ENCODE measurements at places on chromosomes 2 and 18. TPM values are rescaled to one million over a fixed set of nuclear protein-coding genes. Genes with fewer than 3 reads are reported as not detected.

DNA sequence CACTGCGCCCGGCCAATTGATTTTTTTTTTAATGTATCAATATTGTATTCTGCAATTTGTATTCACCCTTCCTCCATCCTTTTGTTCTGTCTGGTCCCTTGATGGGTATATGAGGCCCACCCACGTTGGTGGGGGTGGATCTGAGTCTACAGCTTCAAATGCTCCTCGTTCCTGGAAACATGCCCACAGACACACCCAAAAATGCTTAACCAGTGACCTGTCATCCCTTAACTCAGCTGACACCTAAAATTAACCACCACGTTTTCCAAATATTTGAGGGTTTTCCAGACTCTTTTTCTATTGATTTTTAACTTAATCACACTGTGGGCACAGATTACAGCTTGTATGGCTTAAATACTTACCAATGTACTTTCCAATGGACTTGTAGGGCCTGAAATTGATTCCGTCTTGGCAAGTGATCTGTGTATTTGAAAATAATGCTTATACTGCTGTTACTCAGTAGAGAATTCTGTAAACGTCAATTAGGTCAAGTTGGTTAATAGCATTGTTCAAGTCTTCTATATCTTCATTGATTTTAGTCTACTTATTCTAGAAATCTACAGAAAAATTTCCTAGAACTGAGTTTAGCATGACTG lies 34.4 kb upstream of the CYP27C1 start:
- H3K27me3 ChIP-seq = no peaks in the 10 kb centered on the region
- H3K4me3 ChIP-seq = no peak overlapping the region
- H3K36me3 ChIP-seq = peaks cover 3% of the 10 kb centered on the region

The RGPD3 gene
- total RNA-seq = 0.17 TPM

DNA sequence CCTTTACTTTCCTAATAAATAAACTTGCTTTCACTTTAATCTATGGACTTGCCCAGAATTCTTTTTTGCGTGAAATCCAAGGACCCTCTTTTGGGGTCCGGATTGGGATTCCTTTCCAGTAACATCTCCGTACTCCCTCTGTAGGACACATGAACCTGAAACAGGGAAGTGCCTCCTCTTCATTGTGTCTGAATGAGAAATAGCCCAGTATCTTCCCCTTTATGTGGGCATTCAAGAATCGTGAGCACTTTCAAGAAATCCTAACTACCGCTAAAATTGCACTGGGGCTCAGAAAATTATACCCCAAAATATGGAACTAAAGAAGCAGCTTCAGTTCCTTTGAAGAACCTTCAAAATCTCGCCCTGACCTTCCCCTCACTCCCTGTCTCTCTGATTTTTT lies 7.8 kb upstream of the POMC start:
- H3K4me3 ChIP-seq = no peak overlapping the region
- H3K27ac ChIP-seq = no peak overlapping the region
- no peaks in the 10 kb centered on the region for H3K4me1 ChIP-seq
- H3K36me3 ChIP-seq = no peaks in the 10 kb centered on the region
- DNase-seq = no peak
- peaks cover 13% of the 10 kb centered on the region for H3K27me3 ChIP-seq

GRCh38 chr2:39724828-39725144 lies 54.3 kb downstream of the THUMPD2 start:
- no peak overlapping the region for H3K27ac ChIP-seq
- H3K4me1 ChIP-seq = no peaks in the 10 kb centered on the region
- no peaks in the 10 kb centered on the region for H3K36me3 ChIP-seq
- H3K27me3 ChIP-seq = no peaks in the 10 kb centered on the region
- H3K4me3 ChIP-seq = no peak overlapping the region

GRCh38 chr2:34102339-34102738 lies 503.2 kb upstream of the FAM98A start:
- H3K27me3 ChIP-seq = no peaks in the 10 kb centered on the region
- DNase-seq = peak; percentile 65

- no peak overlapping the region for H3K27ac ChIP-seq
- H3K4me3 ChIP-seq = no peak overlapping the region
- no peak for DNase-seq
- H3K36me3 ChIP-seq = no peaks in the 10 kb centered on the region
- no peaks in the 10 kb centered on the region for H3K27me3 ChIP-seq
These were observed 137.3 kb upstream of the PTPRM start for GRCh38 chr18:7429831-7430230.

DNA sequence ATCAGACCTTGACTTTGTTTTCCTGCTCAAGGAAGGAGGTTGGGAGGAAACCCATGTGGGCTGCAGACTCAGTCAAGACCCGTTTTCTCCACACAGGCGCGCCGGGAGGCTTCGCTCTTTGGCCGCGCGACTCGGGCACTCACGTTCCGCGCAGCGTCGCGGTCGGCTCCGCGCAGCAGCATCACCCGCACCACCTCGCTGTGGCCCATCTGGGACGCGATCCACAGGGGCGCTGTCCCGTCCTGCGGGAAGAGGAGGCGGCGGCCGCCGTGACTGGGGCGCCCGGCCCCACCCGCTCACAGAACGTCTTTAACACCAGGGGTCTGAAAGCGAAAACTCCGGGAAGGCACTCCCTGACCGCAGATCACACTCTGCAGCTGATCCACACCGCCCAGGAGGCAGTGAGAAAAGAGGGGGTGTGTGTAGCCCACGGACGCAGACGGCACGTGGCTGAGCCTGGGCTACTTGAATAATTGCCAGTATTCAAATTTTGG lies 33.1 kb upstream of the NPC1 start:
- H3K36me3 ChIP-seq = no peaks in the 10 kb centered on the region
- H3K27ac ChIP-seq = no peak overlapping the region
- H3K4me3 ChIP-seq = peak overlapping the region; percentile 42
- peaks cover 2% of the 10 kb centered on the region for H3K4me1 ChIP-seq
- peak; percentile 10 for DNase-seq

GRCh38 chr2:38615237-38615636 lies 12.5 kb upstream of the HNRNPLL start:
- no peak overlapping the region for H3K4me3 ChIP-seq
- peaks cover 3% of the 10 kb centered on the region for H3K4me1 ChIP-seq
- H3K36me3 ChIP-seq = no peaks in the 10 kb centered on the region

GRCh38 chr2:215277944-215278343 lies 33.9 kb upstream of the ATIC start:
- no peaks in the 10 kb centered on the region for H3K27me3 ChIP-seq
- no peak for DNase-seq
- H3K27ac ChIP-seq = no peak overlapping the region
- H3K4me3 ChIP-seq = no peak overlapping the region

The SPOPL gene
- 15.2 TPM for total RNA-seq

The TTN gene
- total RNA-seq = 0.33 TPM

The FLACC1 gene
- 1.3 TPM for total RNA-seq

DNA sequence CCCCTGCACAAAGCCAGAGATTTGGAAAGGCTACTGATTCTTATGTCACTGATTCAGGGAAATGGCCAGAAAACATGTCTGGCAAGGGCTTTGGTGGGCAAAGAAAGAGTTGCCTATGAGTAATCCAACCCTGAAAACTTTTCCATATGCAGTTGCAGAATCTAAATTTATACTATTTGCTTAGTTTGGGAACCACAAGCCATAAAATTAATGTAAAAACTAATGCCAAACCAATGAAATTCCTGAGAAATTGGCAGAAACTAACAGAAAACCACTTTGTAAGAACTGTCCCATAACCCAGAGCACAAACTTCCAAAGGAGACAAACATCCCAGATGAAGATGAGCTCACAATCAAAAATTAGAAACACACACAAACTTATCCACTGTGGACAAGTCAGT lies 48.8 kb downstream of the TCF4 start:
- no peaks in the 10 kb centered on the region for H3K36me3 ChIP-seq
- H3K27ac ChIP-seq = no peak overlapping the region
- peak; percentile 74 for DNase-seq
- H3K27me3 ChIP-seq = no peaks in the 10 kb centered on the region
- no peaks in the 10 kb centered on the region for H3K4me1 ChIP-seq
- no peak overlapping the region for H3K4me3 ChIP-seq

DNA sequence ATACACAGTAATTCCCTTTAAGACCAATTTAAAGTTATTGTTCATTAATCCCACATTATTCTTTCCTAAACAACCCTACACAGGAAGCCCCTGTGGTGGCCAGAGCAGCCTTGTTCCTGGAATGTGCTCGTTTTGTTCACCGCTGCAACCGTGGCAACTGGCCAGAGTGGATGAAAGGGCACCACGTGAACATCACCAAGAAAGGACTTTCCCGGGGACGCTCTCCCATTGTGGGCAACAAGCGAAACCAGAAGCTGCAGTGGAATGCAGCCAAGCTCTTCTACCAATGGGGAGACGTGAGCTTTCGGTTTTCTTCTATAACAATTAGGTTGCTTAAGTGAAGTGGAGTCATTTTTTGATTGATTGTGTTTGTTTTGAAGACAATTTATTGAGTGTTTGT lies 101.0 kb downstream of the UNC80 start:
- no peaks in the 10 kb centered on the region for H3K36me3 ChIP-seq
- no peak overlapping the region for H3K4me3 ChIP-seq
- H3K27me3 ChIP-seq = no peaks in the 10 kb centered on the region
- H3K4me1 ChIP-seq = no peaks in the 10 kb centered on the region
- DNase-seq = peak; percentile 33
- no peak overlapping the region for H3K27ac ChIP-seq

DNA sequence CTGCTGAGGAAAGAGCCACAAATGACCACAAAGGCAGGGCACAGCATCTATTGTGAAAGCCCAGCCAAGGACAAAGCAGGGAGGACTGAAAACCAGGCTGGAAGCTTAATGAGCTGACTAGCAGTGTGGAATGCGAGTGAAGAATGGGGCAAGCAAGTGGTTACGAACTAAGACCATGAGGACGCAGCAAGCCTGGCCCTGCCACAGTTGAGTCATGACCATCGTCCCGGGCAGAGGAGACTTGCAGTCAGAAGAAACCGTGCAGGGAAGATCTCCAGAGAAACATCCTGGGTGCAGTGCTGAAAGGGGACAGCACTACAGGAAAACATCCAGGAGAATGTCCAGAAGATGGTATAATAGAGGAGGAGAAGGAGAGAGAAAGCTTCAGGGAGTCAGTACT lies 120.5 kb upstream of the GYPC start:
- no peak for DNase-seq
- no peaks in the 10 kb centered on the region for H3K36me3 ChIP-seq
- no peak overlapping the region for H3K4me3 ChIP-seq
- H3K27me3 ChIP-seq = no peaks in the 10 kb centered on the region

- H3K4me3 ChIP-seq = no peak overlapping the region
- H3K36me3 ChIP-seq = no peaks in the 10 kb centered on the region
- no peaks in the 10 kb centered on the region for H3K27me3 ChIP-seq
These were observed 552.0 kb upstream of the NRP2 start for GRCh38 chr2:205130111-205130829.

DNA sequence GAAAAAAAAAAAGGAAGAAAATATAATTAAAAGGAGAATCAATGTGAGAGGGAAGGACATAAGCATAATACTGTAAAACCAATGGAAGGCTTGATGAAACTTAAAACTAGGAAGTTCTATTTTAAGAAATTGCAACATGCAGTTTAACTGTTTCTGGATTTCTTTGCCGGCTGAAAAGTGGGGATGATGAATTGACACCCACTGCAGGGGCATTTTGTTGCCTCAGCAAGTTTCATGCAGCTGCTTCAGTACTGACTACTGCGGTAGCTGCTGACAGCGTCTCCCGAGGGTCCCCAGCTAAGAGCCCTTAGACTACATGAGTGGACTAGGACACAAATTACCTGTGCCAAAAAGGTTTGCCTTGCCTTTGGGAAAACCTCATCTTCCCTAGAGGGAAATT lies 69.2 kb downstream of the B3GNT2 start:
- no peaks in the 10 kb centered on the region for H3K27me3 ChIP-seq
- peak; percentile 68 for DNase-seq
- H3K4me3 ChIP-seq = no peak overlapping the region
- no peak overlapping the region for H3K27ac ChIP-seq
- H3K36me3 ChIP-seq = no peaks in the 10 kb centered on the region

DNA sequence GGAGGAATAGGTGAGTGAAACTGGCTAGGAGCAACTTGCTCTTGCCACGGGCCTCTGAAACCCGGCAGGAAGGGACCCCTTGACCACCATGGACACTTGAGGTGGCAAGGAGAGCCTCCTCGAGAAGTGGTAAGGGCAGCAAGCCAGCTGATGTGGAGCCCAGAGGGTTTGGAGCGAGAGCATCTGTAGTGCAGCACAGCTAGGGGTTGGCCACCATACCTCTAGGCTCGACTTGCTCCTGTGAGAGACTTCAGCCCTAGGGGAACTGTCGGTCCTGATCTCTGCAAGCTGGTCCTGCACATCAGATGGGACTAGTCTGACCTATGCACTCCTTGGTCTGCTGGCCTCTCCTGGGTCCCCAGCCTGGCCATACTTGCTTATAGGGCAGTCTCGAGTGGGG lies 158.4 kb downstream of the CCDC178 start:
- no peaks in the 10 kb centered on the region for H3K36me3 ChIP-seq
- H3K27me3 ChIP-seq = no peaks in the 10 kb centered on the region
- no peak overlapping the region for H3K4me3 ChIP-seq

DNA sequence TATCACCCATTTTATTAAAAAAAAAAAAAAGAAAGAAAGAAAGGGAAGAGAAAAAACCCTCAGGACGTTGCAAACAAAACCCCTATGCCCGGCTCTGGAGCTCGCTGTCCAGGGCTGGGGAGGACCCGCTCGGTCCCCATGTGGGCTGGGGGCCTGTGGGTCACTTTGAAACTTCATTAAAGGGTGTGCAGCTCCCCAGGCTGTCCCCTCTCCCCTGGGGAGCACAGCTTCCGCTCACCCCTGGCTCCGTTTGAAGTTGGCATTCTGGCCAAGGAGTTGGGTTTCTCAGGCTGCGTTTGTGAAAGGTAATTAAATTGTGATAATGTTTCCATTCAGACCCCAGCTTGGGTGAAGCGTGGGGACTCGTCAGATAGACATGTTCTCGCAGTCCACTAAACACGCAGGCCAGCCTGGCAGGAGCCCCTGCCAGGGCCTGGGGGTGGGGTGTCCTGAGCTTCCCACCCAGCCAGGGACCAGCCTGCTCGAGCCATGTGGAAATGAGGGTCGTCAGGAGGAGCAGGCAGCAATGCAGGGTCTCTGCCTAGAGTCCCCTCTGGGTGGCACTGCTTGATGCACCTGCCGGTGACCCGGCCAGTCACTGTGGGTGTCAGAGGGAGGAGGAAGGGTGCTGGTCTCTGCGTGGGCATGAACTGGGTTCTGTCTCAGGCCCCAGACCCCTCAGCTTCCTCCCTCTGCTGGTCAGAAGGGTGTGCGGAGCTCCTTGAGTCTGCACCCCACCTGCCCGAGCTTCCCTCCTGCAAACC lies 166.2 kb downstream of the INHBB start:
- H3K27ac ChIP-seq = no peak overlapping the region
- H3K27me3 ChIP-seq = peaks cover 8% of the 10 kb centered on the region

The IGFBP5 gene
- total RNA-seq = 1,100 TPM

- H3K36me3 ChIP-seq = no peaks in the 10 kb centered on the region
- no peak overlapping the region for H3K27ac ChIP-seq
- no peaks in the 10 kb centered on the region for H3K4me1 ChIP-seq
- H3K4me3 ChIP-seq = no peak overlapping the region
- no peaks in the 10 kb centered on the region for H3K27me3 ChIP-seq
- peak; percentile 34 for DNase-seq
These were observed 145.9 kb upstream of the COPS8 start for GRCh38 chr2:236939721-236940231.

DNA sequence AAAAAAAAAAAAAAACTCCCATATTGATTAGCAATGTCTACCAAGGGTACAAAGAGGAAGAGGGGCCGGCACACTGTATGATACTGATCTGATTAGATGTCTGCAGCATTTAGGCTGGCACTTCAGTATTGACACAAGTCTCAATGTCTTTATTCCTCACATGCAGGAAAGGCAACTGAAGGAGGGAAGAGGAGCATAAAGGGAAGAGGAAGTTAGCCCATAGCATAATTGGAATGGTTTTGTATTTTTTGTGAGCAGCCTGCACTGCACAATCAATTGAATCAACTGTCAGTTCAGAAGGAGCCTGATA lies 79.0 kb downstream of the DNER start:
- no peaks in the 10 kb centered on the region for H3K27me3 ChIP-seq
- no peaks in the 10 kb centered on the region for H3K4me1 ChIP-seq
- no peak overlapping the region for H3K27ac ChIP-seq
- H3K4me3 ChIP-seq = no peak overlapping the region
- H3K36me3 ChIP-seq = no peaks in the 10 kb centered on the region
- no peak for DNase-seq

All from fibroblast of lung (primary cell).